Pons (tissue), 1 donor: ENCODE measurements at places on chromosomes 5 and 9.

DNA sequence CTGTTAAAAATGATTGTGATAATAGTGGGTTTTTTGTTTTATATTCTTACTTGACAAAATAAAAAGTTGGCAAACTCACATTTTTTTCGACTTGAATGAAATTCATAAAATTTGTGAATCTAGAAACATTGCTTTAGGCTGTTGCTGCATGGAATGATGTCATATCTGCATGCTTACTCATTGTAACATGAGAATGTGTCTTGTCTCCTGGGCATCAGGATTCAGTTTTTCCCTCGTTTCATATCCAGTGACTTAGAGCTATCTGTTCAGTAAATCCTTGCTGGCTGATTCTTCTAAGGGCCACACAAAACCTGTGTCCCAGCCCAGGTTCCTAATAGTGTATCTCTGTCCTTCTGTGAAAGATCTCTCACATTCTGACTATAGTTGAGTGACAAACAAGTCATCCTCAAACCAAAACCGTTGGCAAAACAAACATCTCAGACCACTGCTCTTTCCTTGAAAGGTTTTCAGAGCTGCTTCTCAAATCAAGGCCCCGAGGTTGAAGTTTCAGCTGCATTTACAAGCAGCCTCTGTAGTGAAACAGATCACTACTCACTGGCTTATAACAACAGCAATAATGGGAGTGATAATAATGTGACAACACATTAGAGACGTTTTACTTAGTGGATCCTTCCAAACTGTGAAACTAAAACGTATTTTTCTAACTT is 95.0 kb downstream of the NPR3 start:
- DNase-seq = no peak

GRCh38 chr5:147509710-147510651 is at the start of gene DPYSL3:
Gene DPYSL3 (minus strand): TSS chr5:147510068. CDS start chr5:147509858, 210 bp downstream.
- DNase-seq = peak; percentile 32

DNA sequence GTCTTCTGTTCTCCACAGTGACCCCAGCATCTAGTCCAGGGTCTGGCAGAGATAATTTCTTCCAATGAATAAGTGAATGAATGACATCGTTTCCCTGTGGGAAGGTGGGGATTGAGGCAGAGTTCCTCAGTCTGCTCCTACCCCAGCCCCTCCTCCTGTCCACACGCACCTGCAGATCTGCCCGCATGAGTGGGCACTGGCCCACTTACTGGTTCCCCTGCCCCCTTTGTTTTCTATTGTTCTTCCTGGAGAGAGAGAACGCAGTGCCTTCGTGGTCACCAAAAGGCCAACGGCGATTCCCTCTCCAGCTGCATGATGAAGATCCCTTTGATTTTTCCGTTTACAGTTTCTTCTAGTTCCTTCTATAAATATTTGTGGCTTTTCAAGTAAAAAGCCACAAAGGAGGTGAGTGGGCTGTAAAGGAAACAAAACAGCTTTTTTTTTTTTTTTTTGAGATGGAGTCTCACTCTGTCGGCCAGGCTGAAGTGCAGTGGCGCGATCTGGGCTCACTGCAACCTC is 5.8 kb upstream of the FPGS start:
- DNase-seq = no peak

DNA sequence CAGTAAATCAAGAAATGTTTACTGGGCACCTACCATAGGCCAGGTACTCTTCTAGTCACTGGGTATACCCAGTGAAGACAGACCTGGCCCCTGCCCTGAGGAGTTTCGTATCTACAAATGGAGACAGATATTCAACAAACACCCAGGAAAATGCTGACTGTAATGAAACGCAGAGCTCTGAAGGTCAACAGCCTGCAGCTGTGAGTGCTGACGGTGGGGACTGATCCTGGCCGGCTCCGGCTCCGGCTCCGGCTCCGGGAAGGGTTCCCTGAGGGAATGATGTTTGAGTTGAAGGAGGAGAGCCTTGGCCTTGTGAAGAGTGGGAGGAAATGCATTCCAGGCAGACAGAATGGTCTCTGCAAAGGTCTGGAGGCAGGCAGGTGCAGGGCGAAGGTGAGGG is 23.1 kb downstream of the FGFR4 start:
- no peak for DNase-seq

DNA sequence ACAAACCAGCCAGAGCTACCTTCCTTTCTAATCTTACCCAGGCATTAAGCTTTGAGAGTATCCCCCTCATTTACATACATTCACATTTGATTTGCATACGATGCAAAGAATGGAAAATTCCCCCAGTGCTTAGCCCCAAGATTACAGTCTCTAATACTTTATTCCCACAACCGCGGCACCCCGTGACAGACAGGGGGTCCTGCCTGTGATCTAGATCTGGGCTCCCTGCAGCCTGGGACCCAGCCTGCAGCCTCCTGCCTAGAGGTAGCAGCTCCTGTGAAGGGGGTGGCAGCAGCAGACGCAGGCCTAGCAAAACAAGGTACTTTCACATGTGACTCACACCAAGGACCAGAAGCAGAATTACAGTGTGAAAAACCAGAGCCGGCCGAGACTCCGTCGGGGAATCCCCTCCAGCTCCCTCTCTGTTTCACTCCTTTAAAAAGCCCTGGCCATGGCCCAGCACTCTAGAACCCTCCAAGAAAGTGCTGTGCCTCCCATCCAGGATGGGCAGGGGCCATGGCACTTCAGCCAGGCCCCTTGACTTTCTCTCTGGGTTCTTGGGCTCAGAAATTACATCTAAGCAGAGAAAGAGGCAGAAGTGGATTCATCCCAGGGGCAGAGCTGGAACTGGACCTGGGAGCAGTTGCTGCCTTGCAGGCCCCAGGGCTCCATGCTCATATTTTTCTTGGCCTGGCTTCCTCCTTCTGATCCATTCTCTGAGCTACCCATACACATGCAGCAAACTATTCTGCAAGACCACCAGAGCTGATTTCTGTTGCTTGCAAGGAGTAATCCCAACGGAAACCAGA is 14.0 kb upstream of the TCF7 start:
- no peak for DNase-seq

GRCh38 chr9:138073408-138073807 is 195.8 kb downstream of the CACNA1B start:
- DNase-seq = no peak

- DNase-seq = no peak
These were observed 13.4 kb downstream of the CEP72 start for GRCh38 chr5:625516-625915.

DNA sequence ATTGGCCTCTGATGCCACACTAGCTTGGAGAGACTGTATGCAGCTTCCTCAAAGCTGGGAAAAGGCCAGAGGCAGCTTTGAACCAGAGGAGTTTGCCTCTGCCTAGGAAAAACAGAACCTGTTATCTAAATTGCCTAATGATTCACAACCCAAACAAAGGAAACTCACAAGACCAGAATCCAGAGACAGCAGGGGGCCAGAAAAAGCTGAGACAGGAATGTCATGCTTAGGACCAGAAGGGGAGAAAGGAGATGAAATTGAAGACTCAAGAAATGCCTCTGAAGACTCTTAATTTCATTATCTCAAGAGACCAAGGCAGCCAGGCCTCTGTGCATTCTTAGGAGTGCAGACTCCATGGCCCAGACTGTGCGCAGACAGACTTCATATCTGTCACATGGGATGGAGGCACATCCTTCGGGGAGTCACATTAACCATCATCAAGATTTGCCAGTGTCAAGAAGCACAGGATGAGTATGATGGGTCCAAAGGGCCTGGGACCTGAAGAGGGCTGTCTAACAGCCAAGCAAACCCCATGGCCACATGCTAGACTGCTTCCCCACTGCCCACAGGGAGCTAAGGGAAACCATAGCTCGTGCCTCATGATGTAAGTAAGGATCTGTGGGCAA is 57.3 kb downstream of the ARSB start:
- DNase-seq = no peak

GRCh38 chr5:148384380-148384737 is 601 bp downstream of the FBXO38 start:
- DNase-seq = peak; percentile 11

DNA sequence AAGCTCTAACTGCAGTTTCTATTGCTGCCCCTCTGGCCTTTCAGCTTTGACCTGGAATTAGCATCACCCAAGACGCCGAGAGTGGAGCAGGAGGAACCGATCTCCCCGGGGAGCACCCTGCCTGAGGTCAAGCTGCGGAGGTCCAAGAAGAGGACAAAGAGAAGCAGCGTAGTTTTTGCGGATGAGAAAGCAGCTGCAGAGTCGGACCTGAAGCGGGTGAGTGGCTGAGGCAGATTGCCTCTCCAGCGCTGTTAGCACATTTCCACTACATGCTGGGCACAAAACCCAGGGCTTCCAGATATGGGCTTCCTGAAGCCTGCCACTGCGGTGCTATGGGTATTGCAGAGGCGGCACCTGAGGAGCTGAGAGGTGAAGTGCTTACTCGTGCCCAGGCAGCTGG is 26.8 kb upstream of the FOXI1 start:
- DNase-seq = no peak

GRCh38 chr5:39905356-39905755 is 480.6 kb upstream of the DAB2 start:
- DNase-seq = no peak

DNA sequence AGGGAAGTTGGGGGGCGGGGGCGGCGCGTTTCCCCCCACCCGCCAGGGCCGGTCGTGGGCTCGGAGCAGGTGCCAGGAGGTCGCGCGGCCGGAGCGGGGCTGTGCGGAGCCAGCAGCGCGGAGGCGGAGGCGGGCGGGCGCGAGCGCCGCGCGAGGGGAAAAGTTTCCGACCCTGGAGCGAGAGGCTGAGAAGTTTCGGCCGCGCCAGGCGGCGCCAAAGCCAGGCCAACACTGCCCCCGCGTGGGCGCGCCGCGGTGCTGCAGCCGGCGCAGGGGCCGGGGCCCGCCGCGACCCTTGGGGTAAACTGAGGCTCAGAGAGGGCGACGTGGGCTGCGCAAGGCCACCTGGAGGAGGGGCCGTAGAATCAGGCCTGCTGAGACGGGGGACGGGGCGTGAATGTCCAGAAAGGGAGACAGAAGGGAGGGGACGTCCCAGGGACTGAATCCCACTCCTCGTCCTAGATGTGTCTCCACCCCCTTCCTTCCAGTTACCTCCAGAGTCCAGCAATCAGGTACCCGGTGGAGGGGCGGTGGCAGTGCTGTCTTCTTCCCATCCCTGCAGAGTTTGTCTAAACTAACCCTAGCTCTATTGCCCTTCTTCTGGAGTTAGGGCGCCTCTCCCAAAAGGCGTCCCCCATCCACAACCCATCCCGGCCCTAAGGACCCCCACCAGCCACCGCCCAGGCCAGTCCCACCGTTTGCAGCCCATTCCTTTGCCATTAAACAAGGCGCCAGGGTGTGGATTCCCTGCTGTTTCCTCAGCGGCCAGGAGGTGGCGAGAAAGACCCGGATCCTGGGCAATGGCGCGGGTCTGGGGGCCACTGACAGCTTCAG is 10.2 kb downstream of the C9orf50 start:
- DNase-seq = no peak

- DNase-seq = peak; percentile 92
These were observed 4.7 kb upstream of the TMEM141 start for GRCh38 chr9:136786451-136786850.

DNA sequence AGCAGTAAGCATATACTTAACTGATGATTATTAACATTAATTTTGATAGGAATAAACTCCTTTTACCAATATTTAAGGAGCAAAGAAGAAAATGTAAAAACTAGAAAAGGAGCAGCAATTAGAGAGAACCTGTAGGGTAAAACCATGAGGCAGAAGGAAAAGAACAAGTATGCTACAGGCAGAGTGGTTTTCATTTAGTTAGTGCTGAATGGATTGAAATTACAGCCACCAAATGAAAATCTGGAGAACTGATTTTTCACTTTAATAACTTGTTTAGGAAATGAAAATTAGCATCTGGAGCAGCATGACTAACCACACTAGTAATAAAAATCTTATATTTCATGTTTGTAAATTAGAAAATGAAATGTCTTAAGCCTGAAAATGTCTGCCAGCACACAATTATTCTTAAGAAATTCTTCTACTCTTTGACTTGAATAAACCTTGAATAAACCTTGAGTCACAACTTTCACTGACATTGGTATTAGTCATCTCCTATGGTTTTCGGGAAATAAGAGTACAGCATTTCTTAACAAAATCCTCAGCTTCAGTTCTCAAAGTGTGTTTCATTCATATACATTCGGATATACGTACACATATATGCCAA is 1504.9 kb upstream of the C9orf72 start:
- peak; percentile 10 for DNase-seq

GRCh38 chr9:114179516-114179915 is 24.2 kb downstream of the COL27A1 start:
- DNase-seq = no peak

GRCh38 chr5:136145030-136145429 is 12.4 kb downstream of the SMAD5 start:
- DNase-seq = no peak

GRCh38 chr9:117551171-117551570 is 136.3 kb upstream of the ASTN2 start:
- no peak for DNase-seq

GRCh38 chr9:72188232-72188631 is 39.0 kb downstream of the GDA start:
- DNase-seq = no peak

- no peak for DNase-seq
These were observed 95.4 kb downstream of the CAVIN4 start for GRCh38 chr9:100673249-100673648.

DNA sequence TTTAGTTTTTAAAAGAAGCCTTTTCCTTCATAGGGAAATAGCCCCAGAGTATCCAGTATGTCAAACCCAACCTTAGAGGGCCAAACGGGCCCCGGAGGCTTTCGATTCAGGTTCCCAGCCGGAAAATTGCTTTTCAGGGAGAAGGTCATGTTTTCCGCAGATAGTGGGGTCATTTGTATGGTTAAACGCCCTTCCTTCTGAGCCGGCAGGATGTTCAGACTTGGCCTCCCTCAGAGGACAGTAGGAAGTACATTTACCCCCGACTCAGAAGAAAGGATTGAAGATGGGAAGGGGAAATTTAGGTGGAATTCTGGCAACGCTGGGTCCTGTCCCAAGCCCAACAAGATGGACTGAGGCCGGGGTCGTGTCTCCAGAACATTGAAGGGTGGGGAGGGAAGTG is 195.2 kb downstream of the AOPEP start:
- DNase-seq = no peak

DNA sequence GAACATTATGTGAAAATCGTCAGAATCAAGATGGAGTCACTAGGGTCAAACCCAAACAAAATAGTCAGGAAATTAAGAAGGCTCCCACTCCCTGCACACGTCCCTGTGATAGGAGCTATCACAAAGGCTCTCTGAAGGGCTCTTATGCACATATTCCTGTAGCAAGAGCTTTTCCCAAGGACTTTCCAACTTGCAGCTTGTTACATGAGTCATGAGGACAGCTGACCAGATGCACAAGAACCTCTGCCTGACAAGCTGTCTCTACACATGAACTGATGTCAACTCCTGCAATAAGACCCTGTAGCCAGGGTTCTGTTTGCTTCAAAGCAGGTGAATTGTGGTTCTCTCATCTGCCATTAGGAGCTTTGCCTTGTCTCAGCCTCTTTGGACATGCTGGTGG is 122.4 kb downstream of the OLFM1 start:
- no peak for DNase-seq
